ENCODE measurements at places on chromosomes 16 and 17.

DNA sequence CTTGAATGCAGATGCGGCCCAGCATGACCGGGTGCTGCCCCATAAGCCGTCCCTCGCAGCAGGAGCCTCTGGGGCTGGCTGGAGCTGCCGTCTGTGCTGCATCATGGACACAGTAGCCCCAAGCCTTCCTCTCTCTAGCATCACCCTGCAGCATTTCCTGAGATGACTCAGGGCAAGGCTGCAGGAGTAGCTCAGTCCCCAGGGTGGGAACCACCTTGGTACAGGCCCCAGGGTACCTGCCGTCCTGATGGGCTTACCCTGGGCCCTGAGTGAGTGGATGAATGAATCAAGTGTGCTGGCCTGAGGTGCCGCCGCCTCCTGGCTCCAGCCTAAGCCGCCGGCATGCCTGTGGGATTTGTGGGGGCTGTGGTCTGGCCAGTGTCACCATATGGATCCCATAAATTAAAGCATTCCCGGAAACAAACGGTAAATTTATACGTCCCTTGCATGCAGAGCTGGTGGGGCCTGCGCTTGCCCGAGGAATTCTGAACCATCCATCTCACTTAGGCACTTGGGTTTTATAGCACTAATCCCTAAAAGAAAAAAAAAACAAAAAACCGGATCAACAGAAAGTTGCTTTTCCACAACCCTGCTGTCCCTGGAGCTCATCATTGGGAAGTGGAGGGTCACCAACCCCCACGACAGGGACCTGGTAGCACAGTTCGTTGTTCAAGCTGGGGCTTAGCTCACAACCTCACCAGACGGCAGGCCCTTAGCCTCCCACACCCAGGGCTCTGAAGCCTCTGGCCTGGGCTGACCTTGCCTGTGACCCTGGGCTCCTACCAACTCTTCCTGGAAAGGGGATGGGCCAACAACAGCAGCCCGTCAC is 242.6 kb upstream of the CIBAR2 start:
- DNase-seq, result no peak

GRCh38 chr16:79776243-79776847 is 175.8 kb upstream of the MAF start:
- no peak for DNase-seq

DNA sequence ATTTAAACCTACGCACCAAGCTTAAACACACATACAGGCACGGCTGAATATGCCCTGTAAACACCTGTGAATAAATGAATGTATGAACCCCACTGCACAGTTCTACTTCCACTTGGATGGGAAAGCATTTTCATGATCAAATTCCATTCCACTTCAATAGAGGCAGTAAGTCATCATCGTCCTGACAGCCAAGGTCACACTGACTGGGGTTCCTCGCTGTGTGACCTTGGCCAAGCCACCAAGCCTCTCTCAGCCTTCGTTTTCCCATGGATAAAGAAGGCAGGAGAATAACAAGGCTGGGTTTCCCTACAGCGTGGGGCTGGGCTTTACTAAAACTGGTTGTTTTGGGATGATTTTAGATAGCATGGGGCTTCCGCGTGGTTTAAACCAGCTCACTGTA is 82.8 kb downstream of the TBC1D16 start:
- DNase-seq, result no peak

- DNase-seq, result peak; percentile 21
Observed at GRCh38 chr17:81254955-81255717, 16.0 kb downstream of the NDUFAF8 start.

GRCh38 chr17:9684955-9685621 is 39.8 kb downstream of the USP43 start:
- DNase-seq, result no peak

DNA sequence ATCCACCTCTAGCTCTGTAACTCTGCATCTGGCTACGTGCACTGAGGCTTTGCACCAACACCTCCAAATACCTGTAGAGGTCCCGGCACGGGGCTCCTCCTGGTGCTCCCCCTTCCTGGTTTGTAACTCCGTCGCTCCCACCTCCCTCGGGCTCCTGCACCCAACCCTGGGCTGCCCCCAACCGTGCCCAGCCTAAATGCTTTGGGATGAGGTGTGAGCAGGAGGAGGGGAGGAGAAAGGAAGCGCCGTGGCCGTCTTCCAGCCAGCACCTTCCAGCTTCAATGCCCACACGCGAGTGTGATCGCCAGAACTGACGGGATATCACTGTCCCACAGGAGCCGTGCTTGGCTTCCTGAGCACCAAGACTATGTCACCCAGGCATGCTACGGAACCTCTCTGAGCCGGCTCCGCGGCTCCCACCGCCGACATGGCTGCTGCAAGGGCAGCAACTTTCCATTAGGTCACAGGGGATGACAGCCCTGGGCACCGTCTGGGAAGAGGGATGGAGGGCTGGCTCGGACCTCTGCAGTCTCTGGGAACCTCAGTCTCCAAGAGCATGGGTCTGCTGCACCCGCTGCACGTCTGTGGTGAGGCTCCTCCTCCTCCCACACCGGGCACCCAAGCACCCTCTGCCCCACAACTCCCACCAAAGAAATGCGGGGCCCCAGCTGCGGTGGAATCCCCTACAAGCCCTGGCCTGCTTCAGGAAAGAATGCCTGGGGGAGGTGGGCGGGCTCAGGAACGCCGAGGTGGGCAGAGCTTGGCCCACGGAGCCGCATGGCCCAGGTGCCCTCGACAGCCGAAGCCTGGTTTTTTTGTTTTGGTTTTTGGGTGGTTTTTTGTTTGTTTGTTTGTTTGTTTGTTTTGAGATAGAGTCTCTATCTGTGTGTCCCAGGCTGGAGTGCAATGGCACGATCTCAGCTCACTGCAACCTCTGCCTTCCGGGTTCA is 6.4 kb upstream of the SLC38A10 start:
- DNase-seq, result no peak

DNA sequence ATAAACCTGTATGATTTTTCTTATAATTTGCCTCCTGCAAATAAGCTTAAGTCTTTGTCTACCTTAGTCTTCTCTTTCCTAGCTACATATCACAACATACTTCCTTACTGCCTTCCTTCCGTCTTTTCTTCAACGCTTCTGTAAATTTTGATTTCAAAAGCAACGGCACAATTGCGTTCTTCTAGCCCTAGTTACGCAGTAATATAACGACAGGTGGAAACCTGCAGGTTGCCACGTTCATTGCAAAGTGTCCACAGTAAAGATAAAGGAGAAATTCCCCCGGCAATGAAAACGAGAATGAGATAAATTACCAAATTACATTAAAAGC is 546 bp upstream of the PSMD7 start:
- DNase-seq, result no peak

DNA sequence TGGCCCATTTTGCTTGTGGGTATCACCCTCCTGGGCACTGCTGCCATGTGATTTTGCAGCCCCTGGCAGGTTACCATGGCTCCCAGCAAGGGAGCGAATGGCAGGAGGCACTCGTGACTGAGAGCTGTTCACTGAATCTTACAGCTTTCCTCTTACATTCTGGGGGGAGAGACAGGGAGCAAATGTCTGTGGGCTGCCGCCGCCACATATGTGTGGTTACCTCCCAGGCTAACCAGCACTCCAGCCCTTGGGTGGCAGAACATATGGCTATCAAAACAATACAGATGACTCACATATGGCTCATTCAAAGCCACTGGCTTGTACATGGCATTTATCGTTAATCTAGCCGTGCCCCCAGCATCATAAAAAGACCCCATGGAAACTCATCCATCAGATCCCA is 19.8 kb downstream of the GTF3C1 start:
- peak; percentile 30 for DNase-seq

All from midbrain (tissue), 1 donor.